ENCODE measurements at places on chromosomes 16 and 17.

GRCh38 chr17:78589885-78590284, 12.7 kb upstream of the DNAH17 start:
- DNase-seq = no peak

GRCh38 chr16:10888320-10888937, 11.4 kb downstream of the CIITA start:
- DNase-seq = no peak

DNA sequence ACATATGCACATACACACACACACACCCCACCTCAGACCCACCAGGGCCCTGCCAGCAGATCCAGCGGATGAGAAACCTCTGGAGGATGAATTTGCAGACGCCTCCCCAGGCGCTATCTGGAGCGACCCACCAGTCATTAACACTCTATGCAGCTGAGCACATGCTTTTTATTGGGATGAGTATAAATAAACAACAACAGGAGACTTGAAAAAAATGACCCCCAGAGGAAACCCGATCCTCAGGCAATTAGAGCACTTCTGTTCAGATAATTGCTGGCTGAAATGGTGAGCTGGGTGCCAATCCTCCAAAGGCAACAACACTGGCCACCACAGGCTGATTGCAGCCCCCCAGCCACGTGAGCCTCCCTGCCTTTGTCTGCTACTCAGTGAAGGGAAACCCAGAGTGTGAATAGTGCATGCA, 32.9 kb downstream of the DYNLRB2 start:
- DNase-seq = no peak

GRCh38 chr17:2090804-2091534, 36.1 kb downstream of the HIC1 start:
- no peak for DNase-seq

DNA sequence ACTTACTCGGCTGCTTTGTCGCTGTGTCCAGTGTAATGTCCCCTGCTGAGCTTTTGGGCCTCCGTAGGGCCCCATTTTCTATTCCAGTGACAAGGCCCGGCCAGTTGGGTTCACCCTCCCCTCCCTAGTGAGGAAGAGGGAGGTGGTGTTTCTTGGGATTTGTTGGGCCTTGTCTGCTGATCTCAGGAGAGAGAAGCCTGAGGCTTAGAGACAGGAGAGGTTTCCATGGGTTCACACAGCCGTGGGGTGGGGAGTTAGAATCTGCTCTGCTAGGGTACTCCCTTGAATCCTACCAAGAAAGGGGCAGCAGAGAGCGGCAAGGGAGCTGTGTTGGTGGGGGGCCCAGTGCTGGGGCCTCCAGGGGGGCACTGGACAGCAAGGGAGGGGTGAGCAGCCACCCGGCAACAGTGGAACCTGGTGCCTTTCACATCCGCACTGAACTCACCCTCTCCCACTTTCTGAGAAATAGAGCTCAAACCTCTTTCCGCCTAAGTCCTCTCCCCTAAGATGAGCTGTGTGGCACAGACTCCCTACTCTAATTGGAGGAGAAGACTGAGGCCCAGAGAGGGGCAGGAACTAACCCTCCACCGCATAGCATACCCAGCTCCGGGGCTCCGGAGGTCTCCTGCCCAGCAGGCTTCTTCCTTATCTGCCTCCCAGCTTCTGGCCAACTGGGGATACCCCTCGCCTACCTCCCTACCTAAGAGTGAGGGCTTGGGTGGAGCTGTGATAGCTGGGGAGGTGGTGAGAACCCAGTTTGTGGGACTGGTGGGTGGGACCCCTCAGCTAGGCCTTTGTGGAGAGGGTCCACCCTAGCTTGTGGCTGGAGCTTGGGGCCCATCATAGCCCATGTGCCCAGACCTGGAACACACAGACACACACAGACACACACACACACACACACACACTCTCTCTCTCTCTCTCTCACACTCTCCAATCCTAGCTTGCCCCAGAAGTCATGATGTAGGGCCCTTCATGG, 6.8 kb downstream of the TBKBP1 start:
- no peak for DNase-seq

- no peak for DNase-seq
These were observed 59.8 kb upstream of the SMIM36 start for GRCh38 chr17:55571095-55571494.

- no peak for DNase-seq
These were observed 33.0 kb downstream of the DCAKD start for GRCh38 chr17:45018514-45018847.

- DNase-seq = no peak
These were observed 4.6 kb downstream of the CD300LB start for GRCh38 chr17:74526681-74527080.

- no peak for DNase-seq
These were observed 584 bp downstream of the PMP22 start for GRCh38 chr17:15264542-15264941.

- DNase-seq = no peak
These were observed 52.1 kb upstream of the TNRC6A start for GRCh38 chr16:24677388-24677787.

GRCh38 chr16:5187402-5187952, 89.9 kb upstream of the EEF2KMT start:
- DNase-seq = no peak

GRCh38 chr17:37830151-37830993, 85.5 kb upstream of the HNF1B start:
- DNase-seq = no peak

DNA sequence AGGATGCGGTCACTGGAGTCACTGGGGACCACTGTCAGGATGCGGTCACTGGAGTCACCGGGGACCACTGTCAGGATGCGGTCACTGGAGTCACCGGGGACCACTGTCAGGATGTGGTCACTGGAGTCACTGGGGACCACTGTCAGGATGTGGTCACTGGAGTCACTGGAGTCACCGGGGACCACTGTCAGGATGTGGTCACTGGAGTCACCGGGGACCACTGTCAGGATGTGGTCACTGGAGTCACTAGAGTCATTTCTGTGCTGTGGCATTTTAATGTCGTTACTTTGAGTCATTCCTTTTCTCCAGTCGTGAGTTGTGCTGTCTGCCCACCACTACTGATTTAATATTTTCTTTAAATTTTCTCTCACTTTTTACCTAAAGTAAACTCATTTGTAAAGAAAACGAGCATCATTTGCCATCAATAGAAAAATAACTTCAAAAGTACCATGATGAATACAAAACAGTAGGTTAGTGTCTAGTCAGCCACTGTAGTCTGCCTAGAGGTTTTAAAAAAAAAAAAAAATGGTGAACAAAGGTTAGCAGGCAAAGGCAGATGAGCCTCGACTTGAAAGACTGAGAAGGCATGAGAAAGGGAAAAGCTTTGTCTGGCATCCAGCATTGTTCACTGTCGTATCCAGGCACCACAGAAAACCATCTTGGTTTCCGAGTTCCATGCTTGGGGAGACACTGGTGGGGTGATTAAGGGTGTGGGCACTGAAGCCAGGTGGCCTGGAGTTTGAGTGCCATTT, 346.6 kb downstream of the SNX29 start:
- no peak for DNase-seq

DNA sequence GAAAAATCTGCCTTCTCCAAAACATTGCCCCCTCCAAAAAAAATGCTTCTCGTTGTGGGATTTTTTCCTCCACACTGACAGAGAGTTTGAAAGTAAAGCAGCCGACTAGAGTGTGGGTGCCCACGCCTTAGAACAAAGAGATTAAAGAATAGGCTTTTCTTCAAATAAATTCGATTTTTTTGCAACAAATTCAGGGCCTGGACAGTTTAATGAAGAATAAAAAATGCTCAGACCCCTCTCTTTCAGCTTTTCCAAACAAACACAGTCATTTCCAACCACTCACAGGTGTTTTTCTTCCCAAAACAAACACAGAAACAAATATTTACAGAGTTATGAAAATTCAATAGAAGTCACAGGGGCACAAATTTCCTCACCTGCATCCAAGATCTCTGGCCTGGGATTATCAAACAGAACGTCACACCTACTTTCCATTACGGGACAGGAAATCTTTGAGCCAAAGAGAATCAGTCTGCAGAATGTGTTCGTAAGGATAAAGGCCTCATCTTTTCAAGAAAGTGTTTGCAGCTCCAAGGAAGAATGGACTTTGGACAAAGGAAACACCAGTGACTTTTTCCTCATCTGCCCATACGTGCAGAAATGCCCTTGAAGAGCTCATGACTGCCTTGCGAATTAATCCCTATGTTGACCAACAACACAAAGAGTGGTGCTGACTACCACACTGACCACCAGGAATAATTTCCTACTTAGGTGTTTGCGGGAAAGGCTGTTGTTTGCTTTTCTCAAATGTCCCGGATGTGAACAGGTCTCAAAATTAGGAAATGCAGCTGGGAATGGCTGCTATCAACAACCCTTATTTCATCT, 31.3 kb upstream of the TOX3 start:
- DNase-seq = no peak

DNA sequence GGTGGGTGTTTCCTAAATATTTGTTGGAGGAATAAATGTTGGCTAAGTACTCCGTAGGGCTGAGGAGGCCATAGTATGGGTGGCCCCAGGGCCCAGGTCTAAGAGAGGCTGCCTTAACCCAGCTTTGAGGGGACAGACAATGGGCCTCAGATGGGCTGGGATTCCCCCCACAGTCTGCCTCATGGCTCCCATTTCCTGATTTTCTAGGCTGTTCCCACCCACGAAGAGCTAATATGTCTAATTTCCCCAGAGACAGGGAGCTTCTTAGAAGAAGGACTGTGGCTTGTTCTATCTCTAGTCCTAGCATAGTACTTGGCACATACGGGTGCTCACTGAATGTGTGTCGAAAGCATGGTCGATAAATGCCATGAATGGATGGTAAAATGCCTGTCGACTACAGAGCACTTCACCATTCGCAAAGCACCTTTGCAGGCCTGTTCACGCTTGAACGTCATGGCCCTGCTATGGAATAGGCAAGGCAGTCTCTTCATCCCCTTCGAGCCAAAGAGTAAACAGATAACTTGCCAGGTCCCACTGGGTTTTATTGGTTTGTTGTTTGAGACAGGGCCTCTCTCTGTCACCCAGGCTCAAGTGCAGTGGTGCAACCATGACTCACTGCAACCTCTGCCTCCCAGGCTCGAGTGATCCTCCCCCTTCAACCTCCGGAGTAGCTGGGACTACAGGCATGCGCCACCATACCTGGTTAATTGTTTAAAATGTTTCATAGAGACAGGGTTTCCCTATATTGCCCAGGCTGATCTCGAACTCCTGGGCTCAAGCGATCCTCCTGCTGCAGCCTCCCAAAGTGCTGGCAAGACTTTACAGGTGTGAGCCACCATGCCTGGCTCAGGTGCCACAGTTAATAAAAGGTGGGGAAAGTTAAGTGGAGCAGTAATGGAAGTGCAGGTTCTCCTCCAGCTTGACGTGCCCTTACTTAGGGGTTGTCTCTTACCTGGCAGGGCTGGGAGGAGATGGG, 9.7 kb downstream of the CHAD start:
- no peak for DNase-seq

- DNase-seq = no peak
These were observed 135.2 kb downstream of the CCDC182 start for GRCh38 chr17:57609878-57610270.

GRCh38 chr17:14950216-14950615, 314.9 kb downstream of the PMP22 start:
- DNase-seq = no peak

DNA sequence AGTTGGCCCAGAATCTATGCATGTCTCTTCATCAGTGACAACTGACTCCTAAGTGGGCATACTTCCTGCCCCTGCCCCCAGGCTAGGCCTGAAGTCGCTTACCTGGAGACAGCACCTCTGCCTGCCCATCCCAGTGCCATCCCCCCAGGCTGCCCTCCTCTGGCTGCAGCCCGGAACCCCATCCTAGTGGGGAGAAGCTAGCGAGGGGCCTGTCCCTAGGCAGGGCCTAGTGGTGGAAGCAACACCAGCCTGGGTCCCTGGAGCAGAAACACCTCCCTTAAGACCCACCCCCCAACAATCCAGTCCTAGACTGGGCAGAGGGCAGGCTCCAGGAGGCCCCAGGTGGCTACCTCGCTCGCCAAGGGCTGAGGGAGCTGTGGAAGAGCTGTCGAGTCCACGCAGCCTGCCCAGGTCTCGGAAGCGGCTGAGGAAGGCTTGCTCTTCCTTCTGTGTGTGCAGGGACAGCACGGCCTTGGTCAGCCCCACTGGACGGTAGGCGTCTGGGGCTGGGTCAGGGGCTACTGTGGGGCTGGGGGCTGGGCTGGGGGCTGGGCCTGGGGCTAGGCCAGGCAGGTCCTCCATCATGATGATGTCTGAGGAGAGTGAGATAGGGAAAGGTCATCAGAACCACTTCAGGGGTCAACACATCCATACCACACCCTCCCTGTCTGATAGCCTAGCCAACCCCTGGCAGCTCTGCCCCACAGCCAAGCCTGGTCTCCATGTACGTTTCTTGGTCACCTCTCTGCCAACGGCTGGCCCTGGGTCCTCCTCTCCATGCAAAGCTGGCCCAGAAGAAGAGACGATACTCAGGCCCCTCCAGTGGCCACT, 7.6 kb downstream of the PER1 start:
- no peak for DNase-seq

GRCh38 chr17:1331708-1332107, 52.2 kb downstream of the TRARG1 start:
- no peak for DNase-seq

DNA sequence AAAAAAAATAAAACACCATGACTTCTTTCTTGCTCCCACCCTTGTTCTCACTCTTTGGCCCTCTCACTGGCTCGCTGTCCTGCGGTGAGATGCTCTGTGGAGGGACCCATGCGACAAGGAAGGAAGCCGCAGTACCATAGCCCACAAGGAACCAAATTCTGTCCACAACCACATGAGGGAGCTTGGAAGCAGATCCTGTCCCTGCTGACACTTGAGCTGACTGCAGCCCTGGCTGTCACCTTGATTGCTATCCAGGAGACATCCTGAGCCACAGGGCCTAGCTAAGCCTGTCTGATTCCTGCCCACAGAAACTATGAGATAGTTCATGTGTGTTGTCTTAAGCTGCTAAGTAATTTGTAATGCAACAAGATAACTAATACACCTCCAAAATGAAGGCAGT, 4.8 kb upstream of the MT2A start:
- DNase-seq = no peak

- no peak for DNase-seq
These were observed 2.5 kb downstream of the DUSP14 start for GRCh38 chr17:37492167-37492566.

DNA sequence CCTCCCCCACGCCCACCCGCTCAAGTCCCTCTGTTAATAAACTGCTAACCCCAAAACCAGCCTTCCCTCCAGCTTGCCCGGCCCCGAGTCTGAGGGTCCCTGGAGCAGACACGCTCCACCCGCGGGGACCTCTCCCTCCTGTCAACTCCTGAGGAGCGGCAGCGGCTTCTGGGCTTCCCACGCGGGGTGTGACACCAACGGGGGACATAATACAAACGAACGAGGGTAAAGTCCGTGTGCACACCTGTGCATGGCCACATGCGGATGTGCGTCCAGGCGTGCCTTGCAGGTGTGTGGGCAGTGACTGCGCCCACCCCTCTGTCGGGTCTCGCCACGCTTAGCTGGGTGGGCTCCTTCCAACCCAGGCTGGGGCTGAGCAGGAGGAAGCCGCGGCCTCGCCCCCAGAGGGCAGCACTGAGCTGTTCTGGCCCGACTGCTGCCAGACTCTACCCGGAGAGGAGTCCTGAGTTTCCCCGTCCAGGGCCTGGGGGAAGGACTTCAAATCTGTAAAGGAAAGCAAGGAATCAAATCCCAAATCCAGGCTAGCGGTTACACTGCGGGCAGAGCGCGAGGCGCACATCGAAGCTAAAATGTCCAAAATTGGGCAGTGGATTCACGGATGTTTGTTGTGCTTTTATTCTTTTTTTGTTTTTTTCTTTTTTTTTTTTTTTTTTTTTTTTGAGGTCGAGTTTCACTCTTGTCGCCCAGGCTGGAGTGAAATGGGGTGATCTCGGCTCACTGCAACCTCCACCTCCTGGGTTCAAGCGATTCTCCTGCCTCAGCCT, 24.2 kb upstream of the KRT17 start:
- peak; percentile 73 for DNase-seq

All from stimulated activated CD4-positive, alpha-beta T cell treated with anti-CD3 and anti-CD28 coated beads, TNF-alpha, amount 100 ng/mL, for 1 hour (primary cell).